Left renal cortex interstitium (tissue), 4 donors: ENCODE measurements at places on chromosomes 12 and 14. TPM values are rescaled to one million over a fixed set of nuclear protein-coding genes. Genes with fewer than 3 reads are reported as not detected.

DNA sequence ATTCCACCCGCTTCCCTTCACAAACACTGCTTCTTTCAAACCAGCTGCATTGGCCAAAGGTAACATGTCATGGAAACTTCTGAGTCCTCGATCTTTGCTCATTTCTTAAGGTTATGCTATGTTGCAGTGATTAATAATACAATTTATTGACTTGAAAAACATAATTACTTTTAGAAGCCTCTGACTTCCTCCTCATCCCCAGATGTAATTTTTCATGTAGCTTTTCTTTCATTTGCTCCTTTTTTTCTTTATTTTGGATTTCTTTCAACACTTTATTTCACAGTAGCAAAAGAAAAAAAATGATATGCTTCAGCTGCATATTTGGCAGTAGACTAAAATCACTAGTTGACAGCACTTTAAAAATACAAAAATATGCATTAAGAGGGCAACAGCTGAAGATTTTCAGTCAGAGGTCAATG is 116.2 kb downstream of the LRRIQ1 start:
- no peak for DNase-seq

DNA sequence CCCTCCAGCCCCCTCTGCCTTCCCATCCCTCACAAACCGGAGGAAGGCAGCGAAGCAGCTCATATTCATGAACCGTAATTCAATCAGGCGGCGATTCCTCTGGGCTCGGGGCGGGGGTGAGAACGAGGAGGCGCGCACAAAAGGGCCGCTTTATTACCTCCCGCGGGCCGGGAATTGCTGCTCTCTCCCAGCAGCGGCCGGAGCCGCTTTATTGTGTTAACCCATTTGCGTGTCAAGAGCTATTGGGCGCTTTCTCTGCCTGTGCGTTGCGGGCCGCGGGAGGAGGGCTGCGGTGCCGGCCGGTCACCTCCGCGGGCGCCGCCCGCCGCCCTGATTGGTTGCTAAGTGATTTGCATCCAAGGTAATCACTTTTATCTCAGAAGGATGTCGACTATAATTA is 4.8 kb downstream of the FAM222A start:
- no peak for DNase-seq

- DNase-seq, result no peak
These were observed 51.6 kb downstream of the EFCAB11 start for GRCh38 chr14:89902881-89903280.

DNA sequence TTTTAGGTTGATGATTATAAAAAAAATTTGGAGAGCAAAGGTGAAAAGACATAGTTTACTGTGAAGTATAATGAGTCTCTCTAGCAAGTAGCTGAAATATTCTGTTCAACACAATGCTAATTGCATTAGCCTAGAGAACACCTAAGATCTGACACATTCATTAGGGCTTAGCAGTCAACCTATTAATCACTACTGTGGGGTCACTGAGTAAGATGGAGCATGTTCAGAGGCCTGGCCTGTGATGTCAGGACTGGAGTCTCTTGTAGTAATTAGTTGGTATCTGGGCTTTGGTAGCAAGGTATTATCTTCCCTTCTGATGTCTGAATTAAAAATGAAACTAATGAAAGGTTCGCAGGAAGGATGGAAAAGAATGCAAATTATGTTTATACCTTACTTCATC is 112.7 kb downstream of the SLC16A7 start:
- DNase-seq, result no peak

GRCh38 chr12:57793920-57794319 is 11.3 kb downstream of the TSFM start:
- DNase-seq, result no peak

- DNase-seq, result no peak
These were observed 60.4 kb upstream of the KTN1 start for GRCh38 chr14:55519473-55520080.

DNA sequence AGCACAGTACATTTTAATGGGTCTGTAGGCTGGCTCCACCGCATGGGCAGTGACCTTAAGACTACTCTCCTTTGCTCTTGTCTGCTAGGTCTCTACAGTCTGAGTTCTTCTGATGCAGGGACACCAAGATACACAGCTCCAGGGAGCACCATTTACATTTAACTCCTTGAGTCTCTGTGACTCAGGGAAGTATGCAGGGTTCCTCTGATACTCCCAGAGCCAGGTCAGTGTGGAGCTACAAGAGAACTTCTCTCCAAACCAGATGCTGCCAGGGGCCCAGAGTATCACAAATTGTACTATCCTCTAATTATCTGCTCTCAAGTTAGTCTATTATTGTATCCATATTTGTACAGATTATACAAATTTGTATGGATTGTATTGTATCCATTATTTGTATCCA is 15.2 kb downstream of the ZFP36L1 start:
- DNase-seq, result no peak

GRCh38 chr14:56885825-56886224 is 75.5 kb upstream of the OTX2 start:
- DNase-seq, result no peak

GRCh38 chr12:105935981-105936380 is 202.8 kb downstream of the NUAK1 start:
- no peak for DNase-seq

- no peak for DNase-seq
These were observed 1039.9 kb upstream of the USP15 start for GRCh38 chr12:61220337-61220736.

DNA sequence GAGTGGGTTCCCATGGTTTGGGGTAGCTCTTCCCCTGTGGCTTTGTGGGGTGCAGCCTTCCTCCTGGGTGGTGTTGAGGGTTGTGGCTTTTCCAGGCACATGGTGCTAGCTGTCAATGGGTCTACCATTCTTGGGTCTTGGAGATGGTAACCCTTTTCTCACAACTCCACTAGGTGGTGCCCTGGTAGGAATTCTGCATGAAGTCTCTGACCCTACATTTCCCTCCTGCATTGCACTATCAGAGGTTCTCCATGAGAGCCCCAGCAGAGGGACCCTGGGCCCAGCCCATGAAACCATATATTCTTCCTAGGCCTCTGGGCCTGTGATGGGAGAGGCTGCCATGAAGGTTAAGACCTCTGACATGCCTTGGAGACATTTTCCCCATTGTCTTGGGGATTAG is 1093.3 kb downstream of the SLC16A7 start:
- no peak for DNase-seq

DNA sequence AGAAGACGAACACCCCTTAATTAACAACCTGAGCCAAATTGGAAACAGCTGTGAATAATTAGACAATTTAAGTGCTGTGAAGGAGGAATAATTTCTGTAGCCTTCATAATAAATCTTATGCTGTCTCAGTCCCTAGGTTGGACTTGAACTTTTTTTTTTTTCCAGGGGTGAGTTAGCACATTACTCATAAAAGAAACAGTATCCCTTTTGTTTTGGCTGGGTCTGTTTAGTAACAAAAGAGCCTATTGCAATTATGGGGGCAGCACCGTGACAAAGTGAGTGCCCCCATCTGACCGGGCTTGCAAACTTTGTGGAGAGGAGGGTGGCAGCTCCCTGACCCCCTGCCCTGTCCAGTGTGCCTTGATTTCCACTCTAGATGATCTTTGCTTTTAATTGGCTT is 167.4 kb downstream of the DICER1 start:
- no peak for DNase-seq

Gene RPGRIP1
- 0.74 TPM for polyA plus RNA-seq

Gene SLC35F4
- polyA plus RNA-seq, result 2.8 TPM
